ENCODE measurements at places on chromosomes 2 and 18.

GRCh38 chr2:121363632-121364420, 78.8 kb upstream of the TFCP2L1 start:
- no peak for DNase-seq

DNA sequence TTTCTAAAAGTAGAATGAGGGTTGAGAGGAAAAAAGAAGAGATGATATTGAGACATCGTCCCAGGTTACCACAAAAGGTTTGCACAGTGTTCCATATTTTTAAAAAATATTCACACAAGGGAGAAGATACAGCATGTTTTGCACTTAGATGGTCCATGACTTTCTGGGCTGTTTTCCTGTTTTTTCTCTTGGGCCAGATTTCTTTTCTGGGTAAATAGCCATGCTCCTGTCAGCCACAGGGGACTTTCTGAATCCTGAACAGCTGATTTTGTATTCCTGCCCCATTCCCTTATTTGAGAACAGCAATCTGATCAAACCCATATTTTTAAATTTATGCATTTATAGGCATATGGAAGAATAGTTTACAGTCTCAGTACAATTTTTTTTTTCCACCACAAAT, 185.9 kb upstream of the NRP2 start:
- DNase-seq = no peak

DNA sequence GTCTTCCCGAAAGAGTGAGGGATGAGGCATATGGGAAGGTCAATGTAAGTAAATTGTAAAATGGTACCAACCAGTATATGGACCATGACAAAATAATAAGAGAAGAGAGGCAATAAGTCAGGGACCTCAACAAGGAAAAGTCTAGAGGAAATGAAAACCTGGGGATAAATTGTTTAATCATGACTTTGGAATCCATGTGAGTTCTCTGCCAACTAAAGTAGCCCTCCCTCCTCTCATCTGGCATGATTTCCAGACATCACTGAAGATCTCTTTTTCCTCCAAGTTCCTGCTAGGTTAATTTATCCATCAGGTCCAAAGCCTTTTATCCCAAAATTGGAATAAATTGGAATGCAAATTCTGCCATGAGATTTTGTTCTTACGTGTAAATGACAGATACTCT, 417.9 kb downstream of the NRXN1 start:
- no peak for DNase-seq

DNA sequence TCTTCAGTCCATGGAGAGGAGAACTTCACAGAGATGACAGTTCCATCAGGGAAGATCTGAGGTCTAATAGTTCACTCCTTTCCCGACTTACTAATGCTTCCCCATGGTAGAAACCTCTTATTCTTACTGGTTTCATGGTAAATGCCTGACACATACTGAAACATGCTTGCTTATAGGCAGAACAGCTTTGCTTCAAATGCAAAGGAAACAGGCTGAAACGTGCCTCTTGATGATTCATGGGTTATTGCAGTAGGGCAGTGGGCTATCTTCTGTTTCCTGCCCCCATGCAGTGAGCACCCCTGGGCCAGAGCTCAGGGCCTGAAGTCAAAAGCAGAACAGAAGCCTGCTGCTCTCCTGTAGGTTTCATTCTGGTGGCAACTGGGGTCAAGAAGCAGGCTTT, 223.5 kb downstream of the RDH14 start:
- no peak for DNase-seq

- no peak for DNase-seq
Measured at GRCh38 chr18:74768096-74768495, 170.4 kb downstream of the ZNF407 start.

GRCh38 chr18:47898055-47898454, 32.4 kb downstream of the SMAD2 start:
- no peak for DNase-seq

DNA sequence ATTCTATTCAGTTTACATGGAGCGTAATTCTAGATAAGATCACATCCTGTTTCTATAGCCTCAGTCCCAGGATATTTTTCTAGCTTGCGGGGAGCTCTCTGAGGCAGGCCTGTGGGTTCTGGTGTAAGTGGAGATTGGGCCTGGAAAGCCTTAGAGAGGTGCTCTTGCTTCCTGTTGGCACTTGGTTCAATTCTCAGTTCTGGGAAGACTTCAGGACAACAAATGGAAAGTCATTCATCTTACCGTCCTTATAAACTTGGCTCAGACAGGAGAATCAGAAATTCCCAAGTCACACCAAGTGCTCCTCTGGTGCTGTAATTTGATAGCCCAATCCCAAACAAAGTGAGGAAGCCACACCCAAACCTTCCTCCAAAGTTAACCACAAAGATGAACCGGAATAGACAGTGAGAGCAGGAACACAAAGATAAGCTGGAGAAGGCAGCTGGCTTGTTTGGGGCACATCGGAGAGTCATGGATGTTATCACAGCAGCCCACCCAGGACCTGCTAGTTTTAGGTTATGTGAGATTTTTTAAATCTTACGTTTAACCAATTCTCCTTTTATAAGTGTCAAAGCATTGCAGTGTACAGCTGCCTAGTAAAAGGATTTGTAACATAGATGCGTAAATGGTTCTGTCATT, 144.3 kb upstream of the MAP3K20 start:
- no peak for DNase-seq

GRCh38 chr2:72689579-72690195, 136.1 kb downstream of the EXOC6B start:
- DNase-seq = no peak

DNA sequence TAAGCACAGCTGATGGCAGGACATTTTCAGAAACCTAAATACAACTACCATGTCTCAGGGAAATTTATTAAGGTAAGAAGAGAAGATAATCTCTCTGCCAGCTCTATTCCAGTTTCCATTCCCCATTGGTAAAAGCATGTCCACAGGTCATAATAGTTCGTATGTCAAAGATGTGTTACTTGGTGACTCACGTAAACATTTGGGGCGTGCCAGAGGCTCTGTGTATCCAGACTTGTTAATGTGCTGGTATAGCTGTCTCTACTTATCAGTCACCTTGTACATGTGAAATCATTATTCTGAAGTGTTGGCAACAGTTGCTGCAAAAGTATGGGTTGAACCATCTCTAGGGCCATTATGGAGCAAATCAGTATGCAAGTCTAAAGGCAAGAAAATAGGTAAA, 1345.1 kb downstream of the SUCLG1 start:
- DNase-seq = no peak

DNA sequence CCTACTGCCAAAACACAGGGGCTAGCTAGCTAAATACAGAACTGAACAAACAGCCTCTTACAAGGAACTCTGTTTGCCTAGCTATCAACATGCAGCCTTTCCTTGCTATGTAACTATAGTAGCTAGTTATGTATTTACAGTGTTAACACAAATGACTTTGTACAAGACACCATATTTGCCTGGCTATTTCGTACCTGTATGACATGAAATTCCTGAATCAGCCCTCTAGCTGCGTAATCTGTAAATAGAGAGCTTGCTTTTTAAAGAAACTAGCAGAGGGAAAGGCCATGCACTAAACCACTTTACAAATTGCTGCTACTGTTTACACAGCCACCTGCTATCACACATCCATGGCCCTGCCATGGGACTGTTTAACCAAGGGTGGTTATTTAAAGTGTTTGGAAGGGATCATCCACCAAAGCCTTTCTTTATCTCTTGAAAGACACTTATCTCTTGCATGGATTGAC, 248.7 kb downstream of the TFCP2L1 start:
- DNase-seq = no peak

DNA sequence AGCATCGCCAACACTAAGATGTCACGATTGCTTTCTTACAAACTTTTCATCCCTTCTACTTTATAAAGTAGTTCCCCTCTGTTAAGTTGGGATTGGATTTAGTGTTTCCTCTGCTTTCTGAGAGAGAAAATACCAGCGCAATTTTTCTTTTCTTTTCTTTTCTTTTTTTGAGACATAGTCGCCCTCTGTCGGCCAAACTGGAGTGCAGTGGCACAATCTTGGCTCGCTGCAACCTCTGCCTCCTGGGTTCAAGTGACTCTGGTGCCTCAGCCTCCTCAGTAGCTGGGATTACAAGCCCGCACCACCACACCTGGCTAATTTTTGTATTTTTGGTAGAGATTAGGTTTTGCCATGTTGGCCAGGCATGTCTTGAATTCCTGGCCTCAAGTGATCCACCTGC, 9.0 kb downstream of the RELCH start:
- no peak for DNase-seq

- no peak for DNase-seq
Measured at GRCh38 chr18:62348474-62348873, 23.4 kb downstream of the TNFRSF11A start.

- no peak for DNase-seq
Measured at GRCh38 chr2:23200068-23200786, 184.8 kb upstream of the KLHL29 start.
